Hair follicular keratinocyte (primary cell): ENCODE measurements at places on chromosomes 13 and 19. TPM values are rescaled to one million over a fixed set of nuclear protein-coding genes. Genes with fewer than 3 reads are reported as not detected.

Gene ACP7
- 3.0 and 3.7 TPM in 2 replicates for total RNA-seq

Gene CAPN12
- total RNA-seq, result 9.0 and 11.1 TPM in 2 replicates

Gene CEACAM8
- total RNA-seq, result not detected in 2 replicates

Gene SLC25A41
- not detected in 2 replicates for total RNA-seq

Gene ADGRE3
- not detected in 2 replicates for total RNA-seq

Gene SLC10A2
- total RNA-seq, result not detected in 2 replicates

Gene GGN
- 0.08 and 0.55 TPM in 2 replicates for total RNA-seq

Gene ZFP14
- 0.15 and 0.31 TPM in 2 replicates for total RNA-seq

Gene ACER1
- not detected in 2 replicates for total RNA-seq

Gene TARM1
- not detected in 2 replicates for total RNA-seq
